ENCODE measurements at places on chromosomes 7 and 10. TPM values are rescaled to one million over a fixed set of nuclear protein-coding genes. Genes with fewer than 3 reads are reported as not detected.

DNA sequence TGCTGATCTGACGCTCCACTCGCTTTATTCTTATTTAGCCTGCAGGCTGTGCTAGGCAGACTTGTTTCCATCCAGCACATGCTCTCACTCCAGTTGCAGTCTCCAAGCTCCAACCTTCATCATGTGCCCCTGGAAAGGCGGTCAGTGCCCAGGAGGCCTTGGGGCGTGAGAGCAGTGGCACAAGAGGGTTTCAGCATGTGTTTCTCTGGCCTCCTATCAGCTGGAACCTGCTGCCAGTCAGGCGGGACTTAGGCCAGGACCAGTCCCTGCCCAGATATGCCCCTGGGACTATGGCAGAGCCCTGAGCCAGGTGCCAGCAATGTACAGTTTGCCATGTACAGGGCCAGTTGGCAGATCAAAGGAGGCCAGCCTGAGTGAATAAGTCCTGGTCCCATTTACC, 330.2 kb upstream of the FZD1 start:
- no peaks in the 10 kb centered on the region for H3K36me3 ChIP-seq
- DNase-seq, result no peak
- no peaks in the 10 kb centered on the region for H3K4me1 ChIP-seq

GHRHR gene
- 5.9 TPM for total RNA-seq

GRCh38 chr7:88485821-88486220, 179.1 kb upstream of the STEAP4 start:
- H3K36me3 ChIP-seq, result no peaks in the 10 kb centered on the region
- no peak overlapping the region for H3K27ac ChIP-seq
- no peaks in the 10 kb centered on the region for H3K27me3 ChIP-seq
- H3K4me3 ChIP-seq, result no peak overlapping the region

DNA sequence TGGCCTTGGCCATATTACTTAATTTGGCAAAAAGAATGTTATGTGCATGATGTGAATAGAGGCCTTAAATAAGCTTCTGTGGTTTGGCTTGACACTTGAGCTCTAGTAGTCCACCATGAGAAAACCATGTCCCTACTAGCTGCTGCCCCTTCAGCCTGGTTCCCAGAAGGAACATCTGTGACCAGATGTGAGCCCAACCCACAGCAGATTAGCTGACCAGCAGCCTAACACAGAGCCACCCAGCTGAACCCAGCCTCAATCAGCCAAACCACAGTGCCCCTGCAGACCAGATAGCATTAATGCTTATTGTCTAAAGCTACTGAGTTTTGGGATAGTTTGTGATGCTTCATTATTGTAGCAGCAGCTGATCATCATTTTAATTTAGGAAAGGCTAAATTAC, 16.6 kb downstream of the JAZF1 start:
- no peaks in the 10 kb centered on the region for H3K27me3 ChIP-seq
- H3K4me1 ChIP-seq, result peaks cover 6% of the 10 kb centered on the region
- H3K4me3 ChIP-seq, result no peak overlapping the region
- H3K36me3 ChIP-seq, result no peaks in the 10 kb centered on the region
- H3K27ac ChIP-seq, result no peak overlapping the region
- no peak for DNase-seq

GRCh38 chr7:95375591-95376257, 20.5 kb downstream of the PON3 start:
- DNase-seq, result no peak
- peaks cover 18% of the 10 kb centered on the region for H3K36me3 ChIP-seq
- H3K27ac ChIP-seq, result no peak overlapping the region
- no peak overlapping the region for H3K4me3 ChIP-seq
- no peaks in the 10 kb centered on the region for H3K4me1 ChIP-seq

PAPSS2 gene
- 24.0 TPM for total RNA-seq

- H3K27ac ChIP-seq, result no peak overlapping the region
- no peaks in the 10 kb centered on the region for H3K4me1 ChIP-seq
- no peaks in the 10 kb centered on the region for H3K36me3 ChIP-seq
These were observed 42.9 kb downstream of the PTPRN2 start for GRCh38 chr7:158544708-158545107.

DNA sequence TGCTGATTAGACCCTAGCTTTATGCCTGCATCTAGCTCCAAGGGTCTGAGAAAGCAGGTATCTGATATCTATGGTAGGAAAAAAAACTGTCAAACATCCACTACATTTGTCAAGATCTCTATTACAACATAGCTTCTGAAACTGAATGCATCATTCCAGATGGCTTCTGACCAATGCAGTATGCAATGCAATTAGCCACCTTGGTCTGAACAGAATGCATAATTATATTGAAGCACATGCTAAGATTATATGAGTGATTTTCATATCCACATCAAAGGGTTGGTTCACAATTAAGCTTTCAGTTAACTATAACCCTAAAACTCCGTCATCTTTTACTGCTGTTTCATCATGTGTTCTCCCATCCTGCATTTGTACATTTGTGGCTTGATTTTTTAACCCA, 271.4 kb downstream of the POLR1F start:
- H3K4me3 ChIP-seq, result no peak overlapping the region
- no peaks in the 10 kb centered on the region for H3K27me3 ChIP-seq
- no peaks in the 10 kb centered on the region for H3K36me3 ChIP-seq
- DNase-seq, result no peak
- no peak overlapping the region for H3K27ac ChIP-seq

GRCh38 chr10:110416776-110417711, 80.7 kb upstream of the DUSP5 start:
- no peak for DNase-seq
- no peak overlapping the region for H3K4me3 ChIP-seq
- no peaks in the 10 kb centered on the region for H3K27me3 ChIP-seq
- H3K27ac ChIP-seq, result no peak overlapping the region
- H3K36me3 ChIP-seq, result no peaks in the 10 kb centered on the region

AGAP9 gene
- 7.6 TPM for total RNA-seq

Data from H9 (cell line).